Fibroblast of lung (primary cell): ENCODE measurements at places on chromosomes 3 and 15.

GRCh38 chr15:98443526-98443925, 204.8 kb upstream of the IGF1R start:
- H3K36me3 ChIP-seq = no peaks in the 10 kb centered on the region
- no peak overlapping the region for H3K27ac ChIP-seq
- H3K4me3 ChIP-seq = no peak overlapping the region
- no peaks in the 10 kb centered on the region for H3K27me3 ChIP-seq
- no peak for DNase-seq

GRCh38 chr15:56242576-56243162, 1.0 kb downstream of the RFX7 start:
- H3K4me1 ChIP-seq = peaks cover 5% of the 10 kb centered on the region
- H3K4me3 ChIP-seq = peak overlapping the region; percentile 56

DNA sequence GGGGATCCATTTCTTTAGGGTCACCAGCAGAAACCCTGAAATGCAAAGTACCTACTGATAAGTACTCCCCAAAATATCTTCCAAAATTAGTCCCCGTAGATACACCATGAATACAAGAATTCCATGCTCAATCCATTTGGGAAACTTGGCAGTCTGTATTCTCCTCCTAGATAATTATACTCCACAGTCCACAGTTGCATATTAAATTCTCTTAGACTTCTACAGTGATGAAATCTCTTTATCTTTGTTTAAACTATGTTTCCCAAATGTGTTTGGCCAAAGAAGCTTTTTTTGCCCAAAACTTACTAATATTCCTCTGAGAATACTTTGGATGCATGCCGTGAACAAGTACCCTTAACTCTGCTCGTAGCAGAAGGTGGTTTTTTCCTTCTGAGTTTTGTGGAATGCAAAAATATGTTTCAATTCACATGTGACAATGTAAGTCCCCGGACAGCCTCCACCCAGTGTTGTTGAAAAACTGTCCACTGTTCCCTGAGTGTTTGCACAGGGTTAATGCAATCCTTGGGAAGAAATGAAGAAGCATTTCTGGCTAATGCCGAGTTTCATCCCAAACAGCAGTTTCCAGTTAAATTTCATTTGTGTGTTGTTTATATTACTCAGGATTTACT, 126.7 kb downstream of the ARNT2 start:
- H3K4me3 ChIP-seq = no peak overlapping the region
- peak; percentile 54 for DNase-seq
- H3K27ac ChIP-seq = peak overlapping the region; percentile 62
- H3K36me3 ChIP-seq = peaks cover 2% of the 10 kb centered on the region

DNA sequence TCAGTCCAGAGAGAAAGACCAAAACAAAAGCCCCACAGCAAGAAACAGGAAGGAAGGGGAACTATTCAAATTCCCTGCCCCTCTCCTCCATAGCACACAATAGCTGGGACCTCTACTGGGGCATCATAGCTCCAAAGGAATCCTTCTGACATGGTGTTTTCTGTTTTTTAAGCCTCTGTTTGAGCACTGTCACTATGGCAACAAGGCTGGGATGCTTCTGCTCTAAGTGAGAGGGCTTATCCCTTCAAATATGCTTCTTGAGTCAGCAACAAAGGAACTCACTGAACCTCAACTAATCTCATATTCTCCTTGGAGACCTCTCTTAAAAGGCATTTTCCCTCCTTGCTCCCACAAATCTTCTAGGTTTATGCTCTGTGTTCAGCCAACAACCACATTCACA, 40.5 kb downstream of the MYLK start:
- no peak overlapping the region for H3K4me3 ChIP-seq
